ENCODE measurements at places on chromosomes 4 and X. TPM values are rescaled to one million over a fixed set of nuclear protein-coding genes. Genes with fewer than 3 reads are reported as not detected.

The USP46 gene
- 17.2 TPM for total RNA-seq

The SPANXB1 gene
- not detected for total RNA-seq

The GAGE2A gene
- not detected for total RNA-seq

The PTCHD1 gene
- under 0.01 TPM for total RNA-seq

The NEUROG2 gene
- not detected for total RNA-seq

The CLIC2 gene
- total RNA-seq, result 0.13 TPM

The STS gene
- total RNA-seq, result 0.77 TPM

The DCAF4L1 gene
- 0.26 TPM for total RNA-seq

The GPR50 gene
- not detected for total RNA-seq

The ZNF732 gene
- 0.77 TPM for total RNA-seq

The ASB9 gene
- not detected for total RNA-seq

The MBNL3 gene
- total RNA-seq, result 4.7 TPM

The UGT2B15 gene
- not detected for total RNA-seq
